Thoracic aorta endothelial cell (primary cell): ENCODE measurements at places on chromosomes 16 and 17. TPM values are rescaled to one million over a fixed set of nuclear protein-coding genes. Genes with fewer than 3 reads are reported as not detected.

Gene FOXN1
- total RNA-seq, result not detected in 2 replicates

Gene COL1A1
- total RNA-seq, result 0.66 and 1.3 TPM in 2 replicates

Gene TBX21
- not detected in 2 replicates for total RNA-seq

Gene IL34
- 0.14 and 0.27 TPM in 2 replicates for total RNA-seq

Gene SLC5A10
- not detected in 2 replicates for total RNA-seq

Gene KCNH6
- total RNA-seq, result not detected in 2 replicates

Gene KCNAB3
- total RNA-seq, result 0.72 and 1.2 TPM in 2 replicates
